Thyroid gland (tissue), 4 donors: ENCODE measurements at places on chromosomes 7 and 10. TPM values are rescaled to one million over a fixed set of nuclear protein-coding genes. Genes with fewer than 3 reads are reported as not detected.

- DNase-seq, result no peak
These were observed 116.8 kb upstream of the WNT16 start for GRCh38 chr7:121212036-121212435.

DNA sequence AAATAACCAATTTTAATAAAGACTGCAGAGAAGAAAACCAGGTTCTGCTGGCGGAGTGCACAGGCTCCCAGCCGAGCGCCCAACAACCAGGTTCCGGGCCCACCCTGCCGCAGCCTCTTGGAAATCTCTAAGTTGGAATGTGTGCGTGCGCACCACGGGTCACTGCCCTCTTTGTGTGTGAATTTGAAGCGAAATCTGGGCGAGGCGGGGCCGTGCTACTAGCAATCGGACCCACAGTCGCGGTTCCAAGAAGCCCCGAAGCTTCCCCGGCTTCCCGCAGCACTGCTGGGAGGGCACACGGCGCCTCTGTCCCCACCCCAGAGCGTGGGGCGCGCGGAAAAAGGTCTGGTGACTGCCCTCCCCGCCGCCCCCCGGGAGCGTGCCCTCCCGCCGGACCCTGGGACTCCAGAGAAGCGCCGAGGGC lies 666 bp upstream of the MAP3K8 start:
- peak; percentile 82 for DNase-seq

DNA sequence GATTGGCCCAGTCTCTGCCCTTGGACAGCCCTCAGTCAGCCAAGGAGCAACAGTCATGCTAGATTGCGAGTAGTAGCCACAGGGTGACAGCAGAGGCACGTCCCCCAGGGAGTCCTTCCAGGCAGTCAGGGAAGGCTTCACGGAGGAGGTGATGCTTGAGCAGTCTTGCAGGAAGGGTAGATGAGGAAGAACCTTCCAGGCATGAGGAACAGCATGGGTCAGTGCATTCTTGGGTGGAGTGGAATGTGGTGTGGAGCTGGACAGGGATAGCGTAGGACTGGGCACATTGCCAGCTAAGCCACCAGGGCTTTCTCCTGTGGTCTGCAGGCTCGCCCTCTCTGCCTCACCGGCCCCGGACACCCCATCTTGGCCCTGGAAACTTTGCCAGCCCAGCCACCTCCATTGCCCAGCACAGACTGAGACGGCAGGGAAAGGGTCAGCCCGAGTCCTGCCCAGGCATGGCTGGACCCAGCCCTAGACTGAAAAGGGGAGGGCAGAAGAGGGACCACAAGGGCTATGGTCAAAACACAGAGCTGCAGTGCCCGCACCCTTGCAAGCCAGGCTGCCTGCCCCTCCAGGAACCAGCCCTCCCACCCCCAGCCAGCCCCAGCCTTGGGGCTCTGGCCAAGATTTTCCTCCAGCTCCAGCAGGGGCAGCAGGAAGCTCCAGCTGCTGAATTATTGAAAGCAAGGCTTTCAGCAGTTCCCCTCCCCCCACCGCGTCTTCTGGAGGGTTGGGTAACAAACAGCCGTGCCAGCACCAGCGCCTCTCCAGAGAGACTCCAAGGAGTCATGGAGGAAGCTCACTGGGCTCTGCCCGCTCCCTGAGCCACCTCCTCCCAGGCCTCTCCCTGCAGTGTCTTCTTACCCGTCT lies 18.7 kb downstream of the SRRM3 start:
- DNase-seq, result peak; percentile 60

DNA sequence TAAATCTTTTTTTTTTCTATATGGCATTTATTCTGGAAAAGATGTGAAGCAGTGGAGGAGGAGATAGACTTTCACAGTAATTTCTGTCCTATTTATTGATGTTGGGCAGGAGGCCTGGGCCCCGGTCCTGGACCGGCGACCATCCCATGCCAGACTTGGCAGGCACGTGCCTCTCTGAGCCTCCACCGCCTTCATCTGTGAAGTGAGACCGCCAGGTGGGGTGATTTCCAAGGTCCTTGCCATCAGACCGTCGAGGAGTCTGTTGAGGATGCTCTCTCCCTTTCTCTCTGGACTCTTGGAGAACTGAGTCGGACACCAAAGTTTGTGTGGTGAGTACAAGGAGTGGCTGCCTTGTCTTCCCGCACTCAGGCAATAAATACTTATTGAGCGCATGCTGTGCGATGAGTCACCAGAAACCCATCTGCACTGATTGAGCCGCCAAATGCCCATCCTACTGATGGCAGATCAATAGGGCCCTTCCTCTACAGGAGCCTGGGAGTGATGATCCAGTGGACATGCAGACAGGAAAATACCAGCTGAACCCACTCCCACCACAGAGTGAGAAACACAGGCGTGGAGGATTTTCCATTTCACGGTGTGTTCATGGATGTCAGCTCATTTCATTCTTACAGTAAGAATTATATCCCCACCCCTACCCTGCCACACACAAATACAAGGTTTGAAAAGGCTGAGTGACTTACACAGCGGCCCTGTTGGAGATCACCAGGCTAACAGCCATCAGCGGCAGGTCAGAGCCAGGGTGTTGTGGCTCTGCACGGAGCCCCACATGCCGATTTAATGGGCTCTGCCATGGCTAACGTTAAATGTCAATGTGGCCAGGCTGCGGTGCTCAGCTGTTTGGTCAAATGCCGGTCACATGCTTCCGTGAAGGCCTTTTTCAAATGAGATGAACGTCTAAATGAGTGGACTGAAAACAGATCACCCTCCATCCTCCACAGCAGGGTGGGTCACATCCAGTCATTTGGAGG lies 11.5 kb upstream of the PRKAG2 start:
- no peak for DNase-seq

- no peak for DNase-seq
These were observed 81.9 kb downstream of the NPTX2 start for GRCh38 chr7:98698976-98699375.

DNA sequence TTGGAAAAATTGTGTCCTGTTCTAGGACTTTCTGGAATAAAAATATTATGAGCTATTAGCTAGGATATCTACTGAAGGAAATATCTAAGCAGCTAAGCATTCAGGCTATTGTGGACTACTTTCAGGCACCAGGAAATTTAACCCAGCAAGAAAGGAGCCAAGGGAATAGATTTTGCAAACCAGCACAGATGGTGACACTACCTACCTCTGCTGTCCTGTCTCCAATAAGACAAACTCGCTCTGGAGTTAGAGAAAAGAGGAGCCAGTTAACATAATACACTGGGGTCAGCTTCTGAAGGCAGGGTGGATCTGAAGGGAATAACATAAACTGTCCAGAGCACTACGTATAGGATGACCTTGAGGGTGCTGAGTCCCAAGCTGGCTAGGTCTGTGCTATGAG lies 223.7 kb upstream of the PRSS58 start:
- DNase-seq, result no peak

- DNase-seq, result no peak
These were observed 348.8 kb downstream of the SORCS3 start for GRCh38 chr10:104989880-104990279.

DNA sequence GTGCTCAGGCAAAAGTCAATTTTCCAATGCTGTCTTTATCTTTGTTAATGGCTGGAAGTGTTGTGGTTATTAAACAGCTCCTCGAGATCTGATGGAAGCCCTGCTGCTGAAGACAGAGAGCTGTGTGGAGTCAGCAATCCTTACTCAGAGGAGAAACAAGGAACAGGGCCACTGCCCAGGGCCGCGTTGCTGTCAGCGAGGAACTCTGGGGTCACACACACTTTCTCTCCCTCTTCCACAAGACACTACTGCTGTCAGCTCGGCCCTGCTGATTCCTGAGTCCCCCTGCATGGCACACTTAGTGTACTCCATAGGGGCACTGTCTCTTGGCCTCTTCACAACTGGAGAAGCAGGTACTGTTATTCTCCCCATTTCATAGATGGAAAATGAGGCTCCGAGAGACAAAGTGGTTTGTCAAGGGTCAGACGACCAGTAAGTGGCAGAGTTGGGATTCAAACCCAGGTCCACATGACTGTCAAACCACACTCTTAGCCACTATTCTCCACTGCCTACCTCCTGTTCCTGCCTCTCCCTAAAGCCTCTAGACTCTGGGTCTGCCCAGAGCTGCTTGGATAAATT lies 29.3 kb upstream of the PDCD4 start:
- no peak for DNase-seq

Gene REPIN1
- total RNA-seq, result 71.9 TPM

Gene PGAM2
- total RNA-seq, result 2.2 TPM
